ENCODE measurements at places on chromosomes 12 and 14.

- DNase-seq: no peak
Measured at GRCh38 chr12:64034901-64035576, 187.1 kb downstream of the KICS2 start.

GRCh38 chr12:67999244-67999643, 10.0 kb downstream of the IFNG-AS1 start:
- DNase-seq: no peak

- no peak for DNase-seq
Measured at GRCh38 chr14:44798386-44799242, 163.1 kb downstream of the KLHL28 start.

DNA sequence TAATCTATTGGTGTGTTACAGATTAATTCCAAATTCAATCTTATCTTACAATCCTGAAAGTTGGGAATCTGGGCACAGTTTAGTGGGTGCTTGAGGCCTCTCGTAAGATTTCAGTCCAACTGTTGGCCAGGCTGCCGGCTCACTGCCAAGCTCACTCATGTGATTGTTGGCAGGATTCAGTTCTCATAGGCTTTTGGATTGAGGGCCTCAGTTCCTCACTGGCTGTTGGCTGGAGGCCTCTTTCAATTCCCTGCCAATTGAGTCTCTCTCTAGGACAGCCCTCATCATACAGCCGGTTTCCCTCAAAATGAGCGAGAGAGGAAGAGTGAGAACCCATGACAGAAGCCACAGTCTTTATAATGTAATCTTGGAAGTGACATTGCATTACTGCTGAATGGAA, 123.5 kb upstream of the FBXO33 start:
- no peak for DNase-seq

DNA sequence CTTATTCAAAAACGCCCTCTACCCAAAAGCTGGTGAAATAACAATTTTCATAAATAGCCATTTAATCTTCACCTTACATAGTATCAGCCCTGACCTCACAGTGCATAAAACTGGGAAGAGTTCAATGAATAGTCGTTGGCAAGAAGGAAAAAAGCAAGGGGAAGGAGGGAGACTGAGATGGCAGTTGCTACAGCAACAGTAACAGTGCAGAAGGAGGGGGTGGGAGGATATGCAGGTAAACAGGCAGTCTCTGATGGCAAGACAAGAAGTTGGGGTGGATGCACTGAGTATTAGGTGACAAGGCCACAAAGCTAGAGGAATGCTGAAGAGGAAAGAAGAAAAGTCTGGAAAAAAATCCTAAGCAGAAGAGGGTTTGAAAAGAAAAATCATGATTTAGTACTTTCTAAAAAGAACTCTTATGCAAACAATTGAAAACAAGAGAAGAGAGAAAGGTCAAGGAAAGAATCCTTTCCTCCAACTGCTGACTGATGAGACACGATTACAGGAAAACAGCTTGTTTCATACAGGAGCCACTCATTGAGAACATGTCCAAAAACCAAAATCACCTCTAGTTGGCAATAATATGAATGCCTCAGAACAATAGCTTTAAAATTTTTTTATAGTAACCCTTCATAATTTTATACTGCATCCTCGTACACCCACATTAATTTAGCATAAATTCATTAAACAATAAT, 56.0 kb downstream of the DCAF5 start:
- DNase-seq: no peak

DNA sequence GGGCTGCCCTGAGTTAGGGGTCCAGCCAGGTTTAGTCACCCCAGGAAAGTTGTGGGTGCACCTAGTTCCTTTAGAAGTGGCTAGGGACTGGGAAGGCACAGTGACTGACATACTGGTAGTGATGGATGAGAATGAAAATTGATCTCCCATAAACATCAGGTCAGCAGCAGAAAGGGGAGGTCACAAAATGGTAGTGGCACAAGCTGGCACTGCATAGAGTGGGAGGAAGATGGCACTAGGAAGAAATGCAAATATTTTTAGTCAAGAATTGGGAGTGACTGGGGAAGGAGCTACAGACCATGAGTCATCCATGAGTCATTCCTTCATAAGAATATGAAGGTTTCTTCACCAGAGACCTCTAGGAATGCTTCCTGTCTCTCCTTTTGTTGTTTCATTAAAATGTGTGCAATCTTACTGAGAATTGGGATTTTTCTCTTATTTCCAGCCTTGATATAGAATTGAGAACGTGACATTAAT, 198.3 kb upstream of the AMIGO2 start:
- no peak for DNase-seq

DNA sequence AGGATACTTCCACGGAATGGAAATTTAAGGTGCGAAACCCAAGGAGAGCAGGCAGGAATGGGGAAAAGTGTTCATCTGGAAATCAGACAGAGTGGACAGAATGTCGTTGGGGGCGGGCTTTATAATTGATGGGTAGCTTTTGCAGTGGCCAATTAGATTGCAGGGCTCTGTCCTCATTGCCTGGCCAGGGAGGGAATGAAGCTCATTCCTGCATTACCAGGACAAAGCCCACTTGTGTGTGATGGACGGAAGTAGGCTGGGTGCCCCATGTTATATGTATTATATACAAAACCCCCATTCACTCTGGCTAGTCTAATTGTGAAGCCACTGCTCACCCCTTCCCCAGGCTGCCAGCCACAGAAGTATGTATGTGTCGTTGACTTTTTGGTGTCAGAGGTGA, 23.6 kb downstream of the ZNF664 start:
- DNase-seq: no peak

DNA sequence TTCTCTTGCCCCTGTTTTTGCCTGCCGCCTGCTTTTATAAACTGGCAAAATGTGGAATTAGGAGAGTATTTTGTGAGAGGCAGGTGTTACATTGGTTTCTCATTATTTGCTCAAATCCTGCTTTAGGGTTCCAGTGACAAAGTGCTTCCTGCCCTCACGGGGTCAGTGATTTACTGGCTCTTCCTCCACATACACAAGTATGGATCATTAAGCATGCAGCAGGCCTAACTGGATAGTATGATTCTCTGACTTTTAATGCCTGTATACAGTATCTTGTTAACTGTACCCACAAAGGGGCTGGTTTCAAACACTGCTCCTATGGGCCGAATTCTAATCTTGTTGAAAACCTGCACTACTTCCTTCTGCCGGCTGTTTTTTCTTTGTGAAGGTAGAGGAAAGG, 63.2 kb downstream of the PTCSC3 start:
- no peak for DNase-seq

- DNase-seq: no peak
Measured at GRCh38 chr12:74129702-74130101, 407.9 kb upstream of the ATXN7L3B start.

GRCh38 chr12:109654357-109654756, 59.3 kb upstream of the FAM222A start:
- DNase-seq: no peak

GRCh38 chr14:61392297-61392696, 70.9 kb downstream of the PRKCH start:
- no peak for DNase-seq

GRCh38 chr12:30748147-30748546, 6.6 kb downstream of the CAPRIN2 start:
- no peak for DNase-seq

- no peak for DNase-seq
Measured at GRCh38 chr12:62586850-62587249, 120.2 kb downstream of the MON2 start.

- no peak for DNase-seq
Measured at GRCh38 chr12:111730420-111730819, 36.3 kb upstream of the ALDH2 start.

DNA sequence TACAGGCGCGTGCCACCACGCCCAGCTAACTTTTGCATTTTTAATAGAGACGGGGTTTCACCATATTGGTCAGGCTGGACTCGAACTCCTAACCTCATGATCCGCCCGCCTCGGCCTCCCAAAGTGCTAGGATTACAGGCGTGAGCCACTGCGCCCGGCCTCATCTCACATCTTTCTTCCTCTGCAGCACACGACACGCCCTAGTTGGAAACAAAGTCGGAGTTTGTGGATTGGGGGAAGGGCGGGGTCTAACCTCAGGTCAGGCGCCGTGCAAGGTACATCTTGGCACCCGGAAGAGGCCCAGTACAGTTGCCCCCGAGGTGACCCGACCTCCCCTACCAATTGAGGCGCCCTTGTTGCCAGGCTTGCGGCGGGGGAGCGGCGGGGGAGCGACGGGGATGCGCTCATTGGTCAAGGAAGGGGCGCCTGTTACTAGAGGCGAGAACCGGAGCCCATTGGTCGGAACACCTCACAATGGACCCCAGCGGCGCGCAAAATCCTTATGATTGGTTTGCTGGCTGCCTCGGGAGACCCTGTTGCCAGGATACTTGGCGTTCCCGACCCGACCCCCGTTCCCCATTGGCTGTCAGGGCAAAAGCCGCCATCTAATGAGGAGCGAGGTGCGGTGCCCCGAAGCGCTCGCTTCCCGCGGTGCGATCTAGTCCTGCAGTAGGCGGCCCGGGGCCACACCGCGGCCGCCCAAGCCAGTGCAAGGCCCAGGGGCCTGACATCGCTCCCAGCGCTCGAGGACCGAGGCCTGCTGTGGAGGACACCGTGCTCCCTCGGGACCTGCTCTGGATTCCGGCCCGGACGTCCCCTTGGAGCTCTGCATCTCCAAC, at the start of gene REC8:
Gene REC8 (plus strand): TSS at position 659 of the 839 bp plus-strand sequence. CDS start 473 bp downstream, outside the sequence.
- no peak for DNase-seq

DNA sequence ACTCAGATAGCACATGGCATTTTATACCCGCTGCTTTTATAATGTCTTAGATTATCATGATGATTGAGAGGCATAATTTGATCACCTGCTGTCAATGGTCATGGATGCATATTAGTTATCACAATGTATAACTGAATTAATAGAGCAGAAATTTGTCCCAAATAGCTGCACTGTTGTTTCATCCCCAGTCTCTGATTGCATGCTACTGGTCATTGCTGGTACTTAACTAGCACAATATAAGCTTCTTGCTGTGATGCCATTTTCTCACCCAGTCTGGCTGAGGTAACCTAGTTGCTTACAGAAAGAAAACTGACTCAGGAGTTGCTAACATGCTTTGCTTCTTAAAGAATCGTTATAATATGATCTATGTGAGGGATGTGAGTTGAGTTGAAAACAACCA, 76.8 kb upstream of the PLEKHA5 start:
- DNase-seq: no peak

DNA sequence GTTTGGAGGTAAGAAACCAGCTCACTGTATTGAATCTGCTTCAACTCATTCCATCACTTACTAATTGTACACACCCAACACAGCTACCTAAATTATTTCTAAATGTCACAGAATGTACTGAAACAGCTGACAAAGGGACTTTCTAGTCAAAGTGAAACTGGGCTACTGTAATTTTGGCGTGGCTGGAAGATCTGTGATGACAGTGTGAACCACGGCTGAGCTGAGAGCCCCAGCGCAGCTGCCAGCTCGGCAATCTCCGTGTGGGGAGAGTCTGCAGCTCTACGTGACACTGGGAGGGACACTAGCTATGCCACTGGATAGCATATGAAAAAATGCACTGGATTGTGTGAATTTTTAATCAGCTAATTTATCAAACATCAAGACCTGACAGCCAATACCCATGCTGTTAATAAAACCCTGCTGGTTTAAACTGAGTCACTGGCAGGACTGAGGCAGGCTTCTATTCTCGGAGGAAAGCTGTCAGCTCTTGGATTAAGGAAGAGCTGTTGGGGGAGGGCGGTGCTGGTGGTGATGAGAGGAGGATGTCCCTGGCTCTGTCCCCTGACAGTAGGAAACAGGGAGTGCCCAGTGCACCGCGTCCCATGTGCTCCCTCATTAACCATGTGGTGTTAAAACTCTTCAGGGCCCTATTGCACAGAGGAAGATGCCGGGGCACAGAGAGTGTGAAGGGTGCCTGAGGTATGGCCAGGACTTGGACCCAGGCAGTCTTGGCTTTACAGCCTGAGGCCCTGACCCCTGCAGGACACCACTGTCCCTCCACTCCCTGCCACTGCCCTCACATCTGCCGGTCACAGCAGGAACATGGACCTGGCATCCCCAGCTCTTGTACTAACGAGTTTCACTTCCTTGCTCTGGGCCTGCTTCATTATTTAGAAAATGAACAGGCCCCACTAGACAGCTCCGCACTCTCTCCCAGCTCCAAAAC, 13.3 kb downstream of the SLC15A4 start:
- DNase-seq: no peak

- DNase-seq: no peak
Measured at GRCh38 chr12:70255311-70255710, 12.1 kb downstream of the CNOT2 start.

- no peak for DNase-seq
Measured at GRCh38 chr14:90681929-90682328, 134.3 kb downstream of the TTC7B start.

- no peak for DNase-seq
Measured at GRCh38 chr12:95739561-95740313, 50.8 kb downstream of the NTN4 start.

- DNase-seq: no peak
Measured at GRCh38 chr12:117926391-117926899, 42.3 kb downstream of the KSR2 start.

GRCh38 chr14:96105926-96106441, 66.8 kb downstream of the C14orf132 start:
- DNase-seq: no peak

GRCh38 chr14:67491741-67492507, 3.4 kb upstream of the TMEM229B start:
- no peak for DNase-seq

GRCh38 chr14:103529383-103530365, 678 bp downstream of the TRMT61A start:
- DNase-seq: no peak

DNA sequence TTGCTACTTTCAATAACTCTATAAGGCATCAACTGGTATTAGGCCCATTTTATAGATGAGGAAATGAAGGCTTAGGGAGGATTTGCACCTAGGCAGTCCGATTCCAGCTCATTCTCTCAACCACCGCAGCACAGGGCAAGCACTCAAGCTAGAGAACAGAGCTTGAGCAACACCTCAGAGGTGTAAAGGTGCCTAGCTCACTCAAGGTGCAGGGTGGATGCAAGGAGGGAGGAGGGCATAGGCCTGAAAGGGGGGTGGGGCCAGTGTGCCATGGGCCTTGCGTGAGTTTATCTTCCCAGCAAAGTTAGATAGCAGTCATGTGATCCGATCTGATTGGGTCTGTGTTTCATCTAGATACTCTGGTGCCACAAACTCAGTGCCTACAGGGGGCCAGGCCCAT, 10.2 kb upstream of the EMP1 start:
- DNase-seq: no peak

Data from GOT3 (cell line).